Activated CD4-positive, alpha-beta memory T cell treated with anti-CD3 and anti-CD28 coated beads for 36 hours (primary cell): ENCODE measurements at places on chromosomes 4 and X. TPM values are rescaled to one million over a fixed set of nuclear protein-coding genes. Genes with fewer than 3 reads are reported as not detected.

DNA sequence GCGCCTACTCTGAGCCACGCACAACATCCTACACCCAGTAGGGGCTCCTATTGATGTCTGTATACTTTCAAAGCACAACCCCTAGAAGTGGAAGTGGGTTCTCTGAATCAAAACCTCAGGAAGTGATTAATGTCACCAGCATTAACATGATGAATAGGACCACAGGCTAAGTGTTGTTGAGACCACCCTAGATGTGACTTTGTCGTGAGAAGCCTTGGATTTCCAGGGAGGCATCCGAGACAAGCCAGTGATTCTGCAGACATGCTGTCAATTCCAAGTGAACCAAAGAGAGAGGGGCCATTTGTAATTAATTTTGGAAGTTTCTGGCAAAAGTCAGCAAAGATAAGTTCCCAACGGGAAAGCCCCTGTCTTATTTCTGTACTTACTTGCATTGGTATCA is 493.0 kb downstream of the ZIC3 start:
- no peak for DNase-seq

DNA sequence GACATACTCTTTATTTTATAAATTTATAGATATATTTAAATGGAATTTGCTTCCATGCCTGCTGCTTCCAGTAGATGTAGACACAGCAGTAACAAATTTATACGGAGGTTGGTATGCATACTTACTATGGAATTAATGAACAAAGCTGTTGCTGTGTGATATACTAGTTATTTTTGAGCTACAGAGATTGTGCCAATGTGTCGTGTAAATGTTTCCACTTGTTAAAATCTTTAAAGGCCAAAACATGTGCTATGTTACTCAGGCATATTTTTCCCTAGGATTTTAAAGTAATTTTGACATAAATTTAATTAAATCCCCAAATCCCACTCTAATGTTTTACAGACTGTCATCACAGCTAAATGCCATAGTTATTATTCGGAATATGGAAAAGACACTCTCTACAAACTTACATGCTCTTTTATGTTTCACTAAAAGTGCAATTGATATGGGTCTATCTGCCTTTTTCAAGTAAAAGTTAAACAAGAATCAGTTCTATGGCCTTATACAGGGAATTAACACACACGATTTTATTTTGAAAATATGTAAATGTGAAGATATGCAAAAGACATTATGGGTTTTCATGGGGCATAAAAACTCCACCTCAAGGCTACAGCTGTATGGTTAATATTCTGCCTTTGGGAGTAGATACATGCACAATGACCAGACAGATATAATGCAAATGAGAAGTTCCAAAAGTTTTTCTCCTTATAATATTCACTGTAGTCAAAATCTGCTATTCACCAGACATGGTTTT is 256.8 kb downstream of the FSTL5 start:
- DNase-seq, result no peak

DNA sequence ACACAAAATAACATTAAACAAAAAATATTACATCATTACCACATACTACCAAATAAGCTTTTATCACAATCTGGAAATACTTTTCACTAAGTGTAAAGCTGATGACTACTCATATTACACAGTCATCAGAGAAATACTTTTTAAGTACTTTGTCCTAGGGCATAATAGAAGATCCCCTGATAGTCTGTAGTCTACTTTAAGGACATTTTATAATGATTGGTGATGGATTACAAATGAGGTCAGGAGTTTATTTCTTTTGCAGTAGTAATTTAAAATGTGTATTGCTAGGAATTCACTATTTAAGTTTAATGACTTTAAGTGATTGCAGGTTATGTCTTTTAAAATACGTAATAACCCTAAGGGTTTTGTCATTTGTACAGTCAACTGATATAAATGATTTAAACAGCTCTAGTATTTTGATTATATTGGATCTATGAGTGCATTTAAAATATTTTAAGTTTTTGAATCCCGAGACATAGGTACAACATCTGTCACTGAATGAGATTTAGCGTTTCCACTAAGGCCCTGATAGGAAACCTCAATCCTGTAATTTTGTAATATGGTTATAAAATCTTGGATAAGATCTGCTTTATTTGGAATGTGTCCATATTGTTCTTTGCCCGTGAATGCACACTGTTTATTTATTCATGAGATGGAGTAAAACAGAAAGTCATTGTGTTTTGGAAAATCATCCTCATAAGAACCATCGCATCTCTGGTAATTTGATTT is 189.5 kb downstream of the ARAP2 start:
- DNase-seq, result no peak

DNA sequence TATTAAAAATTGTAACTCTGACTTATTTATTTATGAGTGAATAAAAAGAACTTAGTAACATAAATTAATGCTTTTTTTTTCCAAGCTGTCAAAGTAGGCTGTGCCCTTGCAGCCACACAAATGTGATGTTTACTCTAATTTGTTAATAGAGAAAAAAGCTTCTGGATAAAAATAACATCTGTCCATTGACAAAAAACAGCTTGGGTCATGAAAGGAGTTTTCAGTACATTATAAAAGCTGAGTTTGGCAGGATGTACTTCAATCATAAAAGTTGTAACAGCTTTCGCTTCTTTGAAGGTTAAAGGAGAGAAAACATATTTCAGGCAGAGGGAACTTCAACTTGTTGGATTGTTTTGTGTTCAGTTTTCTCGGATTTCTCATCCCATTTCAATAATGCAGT is 105.6 kb downstream of the SLC4A4 start:
- DNase-seq, result no peak

GRCh38 chr4:107333518-107333917 is 297.4 kb upstream of the DKK2 start:
- DNase-seq, result no peak

DNA sequence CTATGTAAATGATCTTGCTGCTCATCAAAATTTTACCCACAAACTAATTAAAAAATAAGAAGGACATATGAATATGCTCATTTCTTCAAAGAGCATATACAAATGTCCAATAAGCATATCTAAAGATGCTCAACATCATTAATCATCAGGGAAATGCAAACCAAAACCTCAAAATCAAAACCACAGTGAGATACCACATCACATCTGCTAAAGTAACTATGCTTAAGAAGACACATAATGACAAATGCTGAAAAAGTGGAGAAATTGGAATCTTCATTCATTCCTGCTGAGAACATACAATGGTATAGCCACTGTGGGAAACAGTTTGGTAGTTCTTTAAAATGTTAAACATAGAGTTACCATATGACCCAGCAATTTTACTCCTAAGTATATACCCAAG is 81.9 kb downstream of the AFF2 start:
- DNase-seq, result no peak

- DNase-seq, result no peak
These were observed 90.7 kb downstream of the CNOT6L start for GRCh38 chr4:77728420-77728819.

GRCh38 chrX:51742586-51742985 is 656 bp upstream of the GSPT2 start:
- no peak for DNase-seq

DNA sequence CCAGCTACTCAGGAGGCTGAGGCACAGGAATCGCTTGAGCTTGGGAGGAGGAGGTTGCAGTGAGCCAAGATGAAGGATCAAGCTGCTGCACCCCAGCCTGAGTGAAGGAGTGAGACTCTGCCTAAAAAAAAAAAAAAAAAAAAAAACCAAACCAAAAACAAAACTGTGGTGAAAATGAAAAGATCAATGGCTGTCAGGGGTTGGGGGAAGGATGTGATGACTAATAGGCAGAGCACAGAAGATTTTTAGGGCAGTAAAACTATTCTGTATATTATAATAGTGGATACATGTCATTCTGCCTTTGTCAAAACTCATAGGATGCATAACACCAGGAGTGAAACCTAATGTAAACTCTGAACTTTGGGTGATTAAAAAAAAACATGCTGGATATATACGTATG is 69.9 kb upstream of the ELOVL6 start:
- DNase-seq, result peak; percentile 16

GRCh38 chr4:144715230-144715629 is 69.3 kb downstream of the HHIP start:
- no peak for DNase-seq

DNA sequence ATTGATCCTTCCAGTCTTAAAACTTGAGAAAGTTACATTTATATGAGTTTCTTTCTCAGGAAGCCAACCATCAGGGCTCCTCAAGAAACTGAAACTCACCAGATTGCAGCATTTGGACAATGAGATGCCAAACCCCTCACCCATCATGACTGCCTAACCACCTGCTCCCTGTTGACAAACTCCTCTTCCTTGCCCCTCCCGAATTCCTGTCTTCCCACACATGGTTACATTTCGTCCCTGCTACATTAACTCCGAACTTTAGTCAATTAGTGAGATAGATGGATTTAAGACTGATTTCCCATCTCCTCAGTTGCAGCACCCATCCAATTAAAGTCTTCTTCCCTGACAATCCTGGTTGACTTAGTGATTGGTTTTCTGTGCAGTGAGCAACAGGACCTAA is 118.7 kb downstream of the ZNF330 start:
- DNase-seq, result no peak

- no peak for DNase-seq
These were observed 56.8 kb downstream of the JADE1 start for GRCh38 chr4:128866269-128866668.

DNA sequence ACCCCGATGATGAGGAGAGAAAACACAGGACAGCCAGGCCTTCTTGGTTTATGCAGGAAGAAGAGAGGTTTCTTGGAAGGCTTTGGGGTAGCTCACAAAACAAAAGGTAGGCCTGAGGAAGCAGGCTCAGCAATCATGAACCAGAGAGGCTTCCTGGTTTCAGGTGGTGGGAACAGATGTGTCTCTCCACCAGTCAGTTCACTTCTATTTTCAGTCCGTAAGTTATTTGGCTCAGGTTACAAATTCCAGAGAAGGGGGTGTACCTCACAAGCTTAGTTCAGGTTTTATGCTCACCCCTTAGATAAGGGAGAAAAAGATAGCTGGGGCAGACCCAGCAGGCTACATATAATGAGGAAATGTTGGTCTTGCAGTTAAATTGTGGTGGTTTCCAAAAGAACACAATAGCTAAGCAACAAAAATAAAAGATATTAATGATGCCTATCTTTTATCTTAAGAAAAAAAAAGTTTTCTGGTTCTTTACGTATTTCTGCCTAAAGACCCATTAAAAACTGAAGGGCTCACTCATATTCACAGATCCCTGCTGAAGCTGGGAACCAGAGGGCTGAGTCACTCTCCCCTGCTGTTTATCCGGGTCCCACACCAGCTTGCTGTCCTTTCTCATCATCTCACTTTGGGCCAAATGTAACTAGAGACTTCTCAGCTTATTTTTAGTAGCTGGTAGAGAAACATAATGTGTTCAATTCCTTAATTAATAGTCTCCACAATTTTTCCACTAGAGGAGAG is 177.0 kb downstream of the CAMK2D start:
- no peak for DNase-seq

- DNase-seq, result no peak
These were observed 13.2 kb downstream of the AFF2 start for GRCh38 chrX:148513661-148514060.

DNA sequence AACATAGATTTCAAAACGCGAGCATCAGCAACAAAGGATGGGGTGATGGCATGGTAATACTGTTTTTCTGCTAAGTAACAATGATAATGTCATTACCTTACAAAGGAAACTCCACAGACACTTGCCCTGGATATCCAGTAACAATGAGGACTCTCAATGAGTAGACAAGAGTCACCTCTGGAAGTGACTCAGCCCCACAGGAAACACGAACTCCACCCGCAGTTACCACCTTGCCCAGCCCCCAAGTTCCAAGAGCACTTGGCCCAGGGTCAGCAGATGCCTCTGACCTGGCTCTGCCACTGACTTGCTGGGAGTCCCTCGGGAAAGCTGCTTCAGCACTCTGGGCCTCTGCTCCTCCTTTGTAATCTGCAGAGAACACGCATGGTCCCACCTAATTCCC is 110.3 kb upstream of the MAP3K15 start:
- DNase-seq, result peak; percentile 80

DNA sequence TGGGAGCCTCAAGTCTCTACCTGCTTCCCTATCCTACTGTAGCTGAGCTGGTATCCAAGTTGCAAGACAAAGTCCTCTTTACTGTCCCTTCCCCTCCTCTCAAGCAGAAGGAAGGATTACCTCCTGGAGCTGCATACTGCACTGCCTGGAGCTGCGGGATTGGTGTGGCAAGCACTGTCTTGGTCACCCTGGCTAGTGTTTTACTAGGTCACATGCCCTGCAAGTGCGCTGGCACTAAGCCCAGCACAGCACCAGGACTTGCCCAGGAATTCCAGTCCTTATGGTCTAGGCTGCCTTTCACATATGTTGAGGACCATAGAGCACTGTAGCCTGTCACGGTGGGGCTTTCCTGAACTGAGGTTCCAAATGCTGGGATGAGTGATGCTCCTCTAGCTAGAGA is 227.3 kb upstream of the ZC4H2 start:
- no peak for DNase-seq

ASB11 gene
- total RNA-seq, result not detected

PUDP gene
- total RNA-seq, result 16.5 TPM

L1CAM gene
- 1.3 TPM for total RNA-seq

KIAA1210 gene
- not detected for total RNA-seq

MAMLD1 gene
- total RNA-seq, result 2.1 TPM

PAGE1 gene
- not detected for total RNA-seq

LDB2 gene
- total RNA-seq, result not detected

HAND2 gene
- total RNA-seq, result not detected

RHOXF1 gene
- not detected for total RNA-seq

PITX2 gene
- total RNA-seq, result not detected

H2BW2 gene
- total RNA-seq, result not detected

NEUROG2 gene
- total RNA-seq, result not detected

CLGN gene
- total RNA-seq, result 0.10 TPM

VCX2 gene
- total RNA-seq, result not detected
